ENCODE measurements at places on chromosomes 3 and 15.

- no peak for DNase-seq
These were observed 251.9 kb downstream of the NAALADL2 start for GRCh38 chr3:175111036-175111435.

GRCh38 chr15:31457161-31457560, 130.5 kb downstream of the KLF13 start:
- no peak for DNase-seq

- DNase-seq, result no peak
These were observed 68.2 kb downstream of the RAB7A start for GRCh38 chr3:128794067-128794768.

- DNase-seq, result no peak
These were observed 223.5 kb downstream of the NAALADL2 start for GRCh38 chr3:175082631-175083030.

DNA sequence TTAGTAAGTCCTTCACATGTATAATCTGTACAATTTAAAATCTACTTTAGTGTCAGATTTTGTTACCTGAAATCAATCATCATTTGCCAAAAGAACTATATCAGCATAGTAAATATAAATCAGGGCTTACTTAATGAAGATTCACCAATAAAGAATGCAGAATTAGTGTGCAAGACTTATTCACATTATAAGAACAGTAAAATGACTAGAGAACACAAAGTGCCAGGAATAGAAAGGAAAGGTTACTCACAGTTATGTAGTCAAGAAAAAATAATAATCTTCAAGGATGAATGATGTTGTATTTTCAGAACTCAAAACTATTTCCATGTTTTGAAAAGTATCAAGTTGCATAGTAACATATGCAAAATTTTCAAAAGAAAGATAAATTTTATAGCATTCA, 891.9 kb downstream of the ROBO1 start:
- DNase-seq, result no peak

- no peak for DNase-seq
These were observed 126.7 kb upstream of the NR2E3 start for GRCh38 chr15:71683411-71684274.

All from effector CD4-positive, alpha-beta T cell (primary cell).